ENCODE measurements at places on chromosomes 7 and 10.

GRCh38 chr10:26524161-26524896, 86.2 kb downstream of the APBB1IP start:
- no peak for DNase-seq

DNA sequence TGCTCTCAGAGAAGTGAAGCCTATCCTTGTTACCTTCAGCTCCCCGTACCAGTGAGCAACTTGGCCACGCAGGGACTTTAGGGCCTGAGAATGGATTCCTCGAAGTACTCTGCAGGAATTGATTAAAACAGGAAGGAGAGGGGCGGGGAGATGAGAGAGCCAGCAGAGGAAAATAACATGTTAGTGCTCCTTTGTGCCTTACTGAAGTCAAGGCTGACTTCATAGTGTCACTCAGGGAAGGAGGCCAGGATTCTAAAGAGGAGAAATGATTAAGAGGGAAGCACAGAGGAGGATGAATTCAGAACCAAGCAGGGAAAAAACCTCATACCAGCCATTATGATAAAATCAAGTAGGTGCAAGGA, 195.6 kb upstream of the RHOBTB1 start:
- DNase-seq, result no peak

- no peak for DNase-seq
These were observed 161.7 kb downstream of the CTTNBP2 start for GRCh38 chr7:117711556-117711955.

DNA sequence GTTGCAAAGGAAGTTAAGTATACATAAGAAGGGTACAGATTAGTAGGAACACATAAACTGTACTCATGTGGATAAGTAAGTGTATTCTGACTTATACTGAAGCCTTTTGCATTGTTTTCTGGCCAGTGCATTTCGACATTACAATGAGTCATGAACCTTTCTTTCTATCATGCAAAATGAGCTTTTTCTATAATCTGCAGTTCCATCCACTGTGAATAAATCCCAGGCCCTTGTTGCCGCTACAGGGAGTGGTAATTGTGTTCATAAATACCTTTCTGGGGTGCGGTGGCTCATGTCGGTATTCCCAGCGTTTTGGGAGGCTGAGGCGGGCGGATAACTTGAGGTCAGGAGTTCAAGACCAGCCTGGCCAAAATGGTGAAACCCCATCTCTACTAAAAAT, 858.3 kb downstream of the GRM8 start:
- no peak for DNase-seq

DNA sequence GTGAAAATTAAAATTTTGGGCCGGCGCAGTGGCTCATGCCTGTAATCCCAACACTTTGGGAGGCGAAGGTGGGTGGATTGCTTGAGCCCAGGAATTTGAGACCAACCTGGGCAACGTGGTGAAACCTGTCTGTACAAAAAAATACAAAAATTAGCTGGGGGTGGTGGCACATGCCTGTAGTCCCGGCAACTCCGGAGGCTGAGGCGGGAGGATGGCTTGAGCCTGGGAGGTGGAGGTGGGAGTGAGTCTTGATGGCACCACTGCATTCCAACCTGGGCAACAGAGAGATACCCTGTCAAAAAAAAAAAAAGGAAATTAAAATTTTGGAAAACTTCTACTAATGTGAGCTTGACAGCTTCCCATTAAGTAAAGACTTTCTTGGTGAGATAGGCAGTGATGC, 3.1 kb downstream of the SRRT start:
- DNase-seq, result no peak

DNA sequence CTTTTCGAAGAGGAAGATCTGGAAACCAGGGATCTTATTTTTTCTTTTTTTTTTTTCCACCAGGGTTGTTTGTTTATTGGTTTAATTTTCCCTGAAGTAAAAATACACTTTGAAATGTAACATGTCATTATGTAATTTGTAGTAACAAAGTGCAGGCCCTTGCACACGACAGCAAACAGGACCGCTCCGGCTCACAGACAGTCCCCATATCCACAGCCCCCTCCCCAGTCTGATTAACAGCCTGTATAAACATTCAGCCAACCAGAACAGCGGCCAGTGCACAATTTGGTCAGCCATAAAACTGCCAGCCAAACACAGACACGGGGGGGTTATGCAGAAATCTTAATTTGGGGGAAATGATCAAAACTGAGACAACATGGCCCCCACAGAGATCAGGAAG, 431.6 kb upstream of the NPVF start:
- DNase-seq, result no peak

GRCh38 chr10:87603196-87603595, 56.5 kb upstream of the PAPSS2 start:
- DNase-seq, result no peak

DNA sequence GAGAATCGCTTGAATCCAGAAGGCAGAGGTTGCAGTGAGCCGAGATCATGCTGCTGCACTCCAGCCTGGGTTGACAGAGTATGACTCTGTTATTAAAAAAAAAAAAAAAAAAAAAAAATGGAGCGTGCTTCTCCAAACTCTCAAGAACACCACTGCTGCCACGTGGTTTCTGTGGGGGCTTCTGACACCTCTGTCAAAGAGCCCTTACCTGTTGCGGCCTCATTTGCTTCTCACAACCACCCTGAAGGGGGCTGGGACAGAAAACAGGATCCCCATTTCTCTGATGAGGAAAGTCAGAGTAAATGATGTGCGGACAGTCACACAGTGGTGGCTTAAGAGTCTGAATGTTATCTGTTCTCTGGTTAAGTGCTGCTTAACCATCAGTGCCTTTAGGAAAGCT, 95.3 kb downstream of the RNF216 start:
- DNase-seq, result no peak

DNA sequence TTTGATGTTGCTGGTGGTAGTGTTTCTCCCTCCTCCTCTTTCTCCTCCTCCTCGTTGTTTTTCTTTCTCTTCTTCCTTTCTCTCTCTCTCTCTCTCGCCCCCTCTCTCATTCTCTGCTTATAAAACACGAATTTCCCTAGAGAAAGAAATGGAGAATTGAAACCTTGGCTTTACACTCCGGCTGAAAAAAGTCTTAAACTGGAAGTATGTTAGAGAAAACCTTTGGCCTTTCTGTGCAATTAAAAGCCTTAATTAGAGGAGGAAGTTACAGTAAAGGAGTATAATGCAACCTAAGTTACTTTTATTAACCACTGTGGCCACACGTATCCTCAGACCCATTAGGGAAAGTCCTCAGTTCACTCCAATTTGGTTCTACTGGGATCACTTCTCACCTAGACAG, 501.7 kb upstream of the SORCS1 start:
- no peak for DNase-seq

DNA sequence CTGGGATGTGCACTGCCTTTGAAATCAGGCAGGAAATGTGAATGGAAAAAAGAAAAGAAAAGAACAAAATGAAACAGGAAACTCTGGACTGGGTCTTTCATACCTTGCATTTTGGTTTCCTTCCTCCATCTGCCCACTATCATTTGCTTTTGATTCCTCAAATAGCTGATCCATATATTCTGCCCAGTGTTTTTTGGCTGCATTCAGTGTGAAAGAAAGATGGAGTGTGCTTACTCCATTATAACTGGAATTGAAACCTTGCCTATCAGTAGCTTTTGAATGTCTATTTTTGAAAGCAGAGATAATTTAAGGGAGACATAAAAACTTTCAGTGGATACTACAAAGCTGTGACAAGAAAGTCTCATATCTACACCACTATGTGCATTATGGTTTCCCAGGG, 64.1 kb upstream of the ASAH2 start:
- DNase-seq, result no peak

DNA sequence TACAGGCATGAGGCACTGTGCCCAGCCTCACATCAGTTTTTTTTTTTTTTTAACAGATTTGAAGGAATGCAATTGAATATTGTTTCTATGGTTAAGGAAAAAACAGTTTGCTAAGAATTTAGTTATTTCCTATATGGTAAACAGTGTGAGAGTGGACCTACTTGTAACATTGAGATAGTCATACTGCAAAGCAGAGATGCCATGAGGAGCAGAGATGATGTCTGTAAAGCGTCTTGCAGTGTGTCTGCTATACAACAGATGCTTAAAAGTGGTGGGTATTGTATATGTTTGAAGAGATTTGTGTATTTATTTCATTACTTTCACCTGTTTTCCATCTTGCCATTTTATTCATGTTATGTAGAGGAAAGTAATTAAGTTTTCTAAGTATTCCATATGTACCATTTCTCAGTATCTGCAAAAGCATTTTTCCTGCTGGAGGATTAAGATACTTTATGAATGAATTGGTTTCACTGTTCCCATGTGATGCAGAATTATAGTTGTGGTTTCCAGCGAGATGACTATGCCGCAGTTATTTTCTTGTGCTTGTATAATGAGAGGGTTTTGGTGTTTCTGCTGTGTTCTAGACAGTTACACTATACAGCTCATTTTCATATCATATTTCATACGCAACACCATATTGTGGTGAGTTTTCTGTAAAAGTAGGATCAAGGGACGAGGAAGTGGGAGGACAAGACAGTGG, 26.6 kb downstream of the TET1 start:
- no peak for DNase-seq

DNA sequence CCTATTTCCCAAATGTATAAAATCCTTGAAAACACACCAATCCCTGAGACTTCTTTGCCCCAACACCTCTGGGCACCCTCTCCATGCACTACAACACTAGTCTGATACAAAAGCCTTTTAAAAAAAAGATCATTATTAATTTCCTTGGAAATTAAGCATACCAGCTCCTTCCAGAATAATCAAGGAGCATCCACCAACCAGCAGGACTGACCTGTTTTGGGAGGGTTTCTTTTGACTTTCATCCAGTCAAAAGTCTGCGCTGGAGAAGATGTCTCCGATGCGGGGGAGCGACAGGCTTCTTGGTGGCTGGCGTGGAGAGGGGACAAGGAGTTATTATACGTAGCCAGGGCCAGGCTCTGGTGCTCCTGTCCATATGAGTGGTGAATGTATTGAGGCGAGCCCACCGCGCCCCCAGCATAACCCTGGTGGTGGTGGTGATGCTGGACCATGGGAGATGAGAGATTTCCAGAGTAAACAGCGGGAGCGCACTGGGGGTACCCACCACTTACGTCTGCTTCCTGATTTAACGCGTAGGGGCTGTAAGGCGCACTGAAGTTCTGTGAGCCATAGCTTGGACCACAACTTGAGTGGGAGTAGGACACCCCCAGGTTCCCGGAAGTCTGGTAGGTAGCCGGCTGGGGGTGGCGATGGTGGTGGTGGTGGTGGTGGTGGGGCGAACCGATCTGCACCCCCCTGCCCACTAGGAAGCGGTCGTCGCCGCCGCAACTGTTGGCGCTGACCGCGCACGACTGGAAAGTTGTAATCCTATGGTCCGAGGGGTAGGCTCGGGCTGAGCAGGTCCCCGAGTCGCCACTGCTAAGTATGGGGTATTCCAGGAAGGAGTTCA, 527 bp downstream of the HOXA1 start:
- no peak for DNase-seq

DNA sequence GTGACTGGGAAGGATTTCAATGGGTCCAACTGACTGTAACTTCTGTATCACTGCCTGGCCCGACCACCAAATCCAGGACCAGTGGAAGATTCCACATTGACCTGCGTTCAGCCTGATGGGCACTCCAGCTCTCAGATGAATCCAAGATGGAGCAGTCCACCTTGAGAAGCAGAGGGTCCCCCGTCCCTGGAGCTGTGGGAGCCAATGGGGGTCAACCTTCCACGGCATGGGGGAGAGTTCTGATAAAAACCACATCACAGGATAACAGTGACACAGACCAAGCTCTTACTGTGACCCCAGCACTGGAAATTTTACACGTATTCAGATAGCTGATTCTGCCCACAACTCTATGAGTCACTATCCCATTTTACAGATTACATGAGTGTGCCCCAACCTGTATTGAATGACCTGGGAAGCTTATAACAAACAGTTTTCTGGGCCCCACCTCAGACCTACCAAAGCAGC, 11.2 kb downstream of the ZCCHC24 start:
- no peak for DNase-seq
